ENCODE measurements at places on chromosomes 5 and 9.

- DNase-seq: no peak
Observed at GRCh38 chr5:164540174-164540573, 1034.8 kb downstream of the MAT2B start.

DNA sequence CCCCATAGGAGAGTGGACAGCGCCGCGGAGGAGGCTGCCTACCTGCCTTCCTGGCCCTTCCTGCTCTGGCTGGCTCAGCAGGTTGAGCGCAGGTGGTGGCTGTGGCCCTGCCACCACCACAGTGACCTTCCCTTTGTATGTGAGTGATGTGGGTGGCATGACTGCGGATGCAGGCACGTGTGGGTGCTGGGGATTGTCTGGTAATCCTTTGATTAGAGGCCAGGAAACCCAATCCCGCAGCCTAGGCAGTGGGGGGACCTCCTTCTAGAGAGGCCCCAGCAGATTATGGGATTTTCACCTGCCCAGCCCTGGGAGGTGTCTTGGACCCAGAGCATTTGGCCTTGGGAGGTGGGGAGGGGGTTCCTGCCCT lies 16.5 kb downstream of the RXRA start:
- DNase-seq: no peak

- no peak for DNase-seq
Observed at GRCh38 chr5:133285583-133286021, 233.8 kb downstream of the HSPA4 start.

- no peak for DNase-seq
Observed at GRCh38 chr9:127877566-127877998, at the start of gene AK1. Gene AK1, minus strand, starts transcription at chr9:127877675. Its CDS starts 3,058 bp downstream, at chr9:127874617.

- no peak for DNase-seq
Observed at GRCh38 chr9:97907046-97907445, 15.3 kb downstream of the TRMO start.

All from AG09309 (cell line).